ENCODE measurements at places on chromosomes 4 and X.

DNA sequence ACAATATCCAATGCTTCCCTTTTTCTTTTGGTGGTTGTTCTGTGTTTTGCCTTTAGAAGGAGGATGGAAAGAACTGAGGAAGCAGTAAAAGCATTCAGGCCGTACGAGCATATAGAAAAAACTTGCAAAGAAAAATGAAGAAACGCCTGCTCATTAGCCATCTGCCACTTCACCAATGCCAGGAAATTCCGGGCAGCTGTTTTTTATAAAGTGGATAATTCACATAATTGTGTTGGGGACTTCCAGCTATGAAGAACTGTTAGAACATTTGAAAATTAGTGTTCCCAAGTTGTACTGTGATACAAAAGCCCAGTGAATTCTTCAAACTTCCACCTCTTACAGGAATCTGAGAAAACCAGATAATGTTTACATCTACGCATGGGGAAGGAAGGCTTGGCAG, 11.7 kb downstream of the RELL1 start:
- DNase-seq = peak; percentile 34

GRCh38 chrX:136694431-136695087, 46.6 kb downstream of the CD40LG start:
- DNase-seq = peak; percentile 30

GRCh38 chrX:20571611-20572010, 304.9 kb upstream of the RPS6KA3 start:
- no peak for DNase-seq

GRCh38 chr4:66577922-66578321, 907.6 kb upstream of the EPHA5 start:
- no peak for DNase-seq

DNA sequence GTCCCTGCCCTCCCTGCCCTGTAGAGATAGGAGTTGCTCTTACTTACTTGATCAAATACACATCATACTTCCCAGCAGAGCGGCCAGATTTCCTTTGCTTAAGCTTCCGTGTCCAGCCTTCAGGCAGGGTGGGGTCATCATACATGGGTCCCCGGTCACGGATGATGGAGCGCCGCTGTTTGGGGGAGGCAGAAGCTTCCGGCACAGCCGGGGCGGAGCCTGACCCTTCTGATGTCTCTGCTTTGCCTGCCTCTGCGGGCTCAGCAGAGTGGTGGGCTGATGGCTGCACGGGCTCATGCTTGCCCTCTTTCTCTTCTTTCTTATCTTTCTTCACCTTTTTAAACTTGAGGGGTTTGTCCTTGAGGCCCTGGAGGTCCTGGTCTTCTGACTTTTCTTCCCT, 12.5 kb upstream of the IRAK1 start:
- no peak for DNase-seq

GRCh38 chr4:117700111-117700892, 334.0 kb upstream of the NDST3 start:
- DNase-seq = no peak

DNA sequence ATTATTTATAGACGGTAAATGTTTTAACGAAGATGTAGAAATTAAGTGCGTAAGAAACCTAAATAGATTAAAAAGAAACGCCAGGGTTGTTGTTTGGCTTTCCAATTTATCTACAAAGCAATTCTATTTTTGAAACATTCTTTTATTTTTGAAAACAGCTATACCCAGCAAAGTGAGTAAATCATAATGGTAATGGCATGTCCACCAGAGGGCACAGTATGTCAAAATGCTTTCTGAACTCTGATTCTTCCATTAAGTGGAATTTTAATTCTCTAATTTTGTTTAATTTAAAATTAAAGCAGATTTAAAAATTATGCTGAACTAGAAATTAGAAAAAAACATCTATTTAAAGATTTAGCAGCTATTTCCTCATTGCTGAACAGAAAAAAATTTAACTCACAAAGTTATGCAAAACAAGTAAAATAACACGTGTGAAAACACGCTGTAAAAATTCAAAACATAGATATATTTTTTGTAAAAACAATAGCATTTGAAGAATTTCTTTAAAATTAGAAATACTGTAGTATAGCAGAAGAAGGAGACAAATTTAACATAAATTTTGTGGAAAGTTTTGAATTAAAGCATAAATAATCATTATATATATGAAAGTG, 26.5 kb downstream of the RASSF6 start:
- peak; percentile 32 for DNase-seq

DNA sequence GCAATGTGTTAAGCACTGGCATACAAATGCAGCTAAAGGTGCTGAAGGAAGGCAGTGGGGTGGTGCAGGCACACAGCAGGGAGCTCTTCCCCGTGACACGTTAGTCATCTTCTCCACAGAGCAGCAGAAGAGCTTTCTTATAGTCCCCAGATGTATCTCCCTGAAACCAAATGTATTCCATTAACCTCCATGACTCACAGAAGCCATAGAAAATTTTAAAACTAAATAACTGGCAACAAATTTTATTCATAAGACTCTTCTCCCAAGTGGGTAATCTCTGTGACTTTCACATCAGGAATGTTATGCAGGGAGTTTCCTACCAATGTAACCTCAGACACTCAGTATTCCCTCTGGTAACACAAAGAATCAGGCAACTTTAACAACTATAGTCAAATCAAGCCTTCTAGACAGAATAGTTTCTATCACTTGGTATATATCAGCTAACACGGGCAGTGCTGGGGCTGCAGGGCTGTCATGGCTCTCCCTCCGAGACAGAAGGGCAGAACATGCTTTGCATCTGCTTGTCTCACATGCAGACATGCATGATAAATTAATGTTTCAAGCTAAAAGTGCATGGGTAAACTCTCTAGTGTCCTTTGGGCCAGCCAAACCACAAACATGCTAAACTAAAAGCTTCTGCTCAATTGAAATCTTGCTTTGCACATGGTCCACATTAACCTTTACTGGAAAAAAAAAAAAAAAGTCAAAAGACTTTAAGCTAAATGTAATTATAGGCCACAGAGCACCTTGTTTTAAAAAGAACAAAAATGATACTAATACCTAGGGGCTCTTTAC, 28.2 kb downstream of the ANXA5 start:
- no peak for DNase-seq

DNA sequence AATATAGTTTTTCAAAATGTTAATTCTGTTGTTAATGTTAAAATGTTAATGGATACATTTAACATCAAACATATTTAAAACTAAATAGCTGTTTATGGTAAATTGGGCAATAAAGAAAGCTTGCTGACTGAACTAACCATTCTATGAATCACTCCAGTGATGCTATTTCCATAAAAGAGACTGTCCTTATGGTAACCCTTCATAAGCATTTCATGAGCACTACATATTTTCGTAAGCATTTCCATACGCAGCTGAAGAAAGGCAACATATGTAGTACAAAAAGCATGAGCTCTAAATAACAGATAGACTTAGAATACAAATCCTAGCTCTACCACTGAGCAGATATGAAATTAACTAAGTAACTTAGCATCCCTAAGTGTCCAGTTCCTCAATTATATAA, 188.9 kb downstream of the COL25A1 start:
- no peak for DNase-seq

- no peak for DNase-seq
These were observed 13.7 kb upstream of the GRXCR1 start for GRCh38 chr4:42878863-42879262.

GRCh38 chr4:37463033-37463856, 218.7 kb downstream of the NWD2 start:
- DNase-seq = no peak

GRCh38 chr4:181656748-181657147, 586.5 kb upstream of the TENM3 start:
- DNase-seq = no peak

- DNase-seq = no peak
These were observed 135.1 kb downstream of the RAPGEF2 start for GRCh38 chr4:159237975-159238374.

DNA sequence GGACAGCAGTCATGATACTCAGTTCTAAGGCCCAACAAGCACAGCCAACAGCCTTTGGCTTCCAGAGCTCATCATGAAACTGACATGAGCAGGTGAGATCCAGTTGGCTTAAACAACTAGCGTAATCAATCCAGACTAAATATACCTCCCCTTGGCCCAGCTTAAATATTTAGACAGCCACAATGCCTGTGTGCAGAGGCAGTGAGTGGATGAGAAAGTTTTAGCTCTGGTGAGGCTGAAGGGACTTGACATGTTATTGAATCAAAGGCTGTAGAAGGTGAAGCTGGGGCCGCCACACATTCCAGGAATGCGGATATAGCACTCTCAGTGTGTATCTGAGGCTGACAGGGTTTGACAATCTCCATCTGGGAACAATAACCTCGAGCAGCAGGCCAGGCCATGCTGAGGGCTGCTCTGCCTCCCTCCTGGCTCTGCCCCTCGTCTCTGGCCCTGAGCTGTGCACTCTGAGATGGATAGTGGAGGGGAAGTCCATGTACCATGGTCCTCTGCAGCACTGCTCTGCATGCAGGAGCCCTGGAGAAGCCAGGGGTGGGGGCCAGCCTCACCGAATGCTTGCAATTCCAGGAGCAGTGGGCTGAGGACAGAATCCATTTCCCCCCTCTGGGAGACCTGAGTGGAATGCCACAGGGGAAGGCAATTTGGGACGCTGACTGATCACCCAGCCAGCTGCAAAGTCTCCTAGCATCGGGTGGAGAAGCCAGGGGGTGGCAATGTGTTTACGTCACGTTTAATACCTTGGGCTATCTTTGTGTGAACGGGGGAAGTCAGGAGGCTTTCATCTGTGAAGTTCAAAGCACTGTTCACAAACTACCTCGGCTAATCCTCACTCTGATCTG, 37.3 kb upstream of the RASL11B start:
- no peak for DNase-seq

GRCh38 chr4:109559625-109559982, 442 bp upstream of the MCUB start:
- peak; percentile 55 for DNase-seq

- no peak for DNase-seq
These were observed 200.7 kb upstream of the IL15 start for GRCh38 chr4:141435446-141436225.

- DNase-seq = no peak
These were observed 41.4 kb downstream of the ARHGEF9 start for GRCh38 chrX:63743596-63743995.

GRCh38 chrX:21781525-21781924, 23.6 kb upstream of the SMPX start:
- no peak for DNase-seq

DNA sequence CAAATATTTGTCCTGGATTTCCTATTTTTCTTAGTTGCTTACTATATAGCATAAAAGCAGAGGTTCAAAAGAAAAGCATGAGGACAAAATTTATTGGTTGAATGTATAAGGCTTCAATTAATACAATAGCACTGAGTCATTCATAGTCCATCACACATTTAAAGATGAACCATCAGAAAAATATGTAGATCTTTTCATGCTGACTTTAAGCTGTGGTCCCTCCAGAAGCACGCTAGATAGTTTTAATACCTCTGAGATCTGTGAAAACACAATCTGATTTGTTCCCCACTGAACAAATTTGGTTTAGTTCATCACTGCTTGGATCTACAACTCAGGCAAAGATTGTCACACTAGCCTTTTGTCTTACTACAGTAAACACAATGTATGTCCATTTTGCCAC, 377.2 kb upstream of the ANXA10 start:
- no peak for DNase-seq

DNA sequence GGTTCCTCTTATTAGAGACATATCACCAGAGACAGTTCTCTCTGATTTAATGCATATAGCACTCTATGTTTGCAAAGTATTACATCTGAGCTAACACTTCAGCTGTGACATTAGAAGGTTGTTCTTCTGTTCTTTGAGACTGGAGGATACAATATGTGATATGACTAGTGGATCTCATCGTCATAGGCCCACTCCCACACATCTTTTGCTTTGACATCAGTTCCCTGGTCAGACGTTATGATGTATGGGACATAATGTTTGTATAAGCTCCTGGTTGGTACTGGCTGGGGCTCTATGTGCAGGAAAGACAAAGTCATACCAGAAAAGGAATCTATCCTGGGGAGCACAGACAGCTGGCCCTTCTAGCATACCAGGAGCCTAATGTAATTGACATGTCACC, 57.7 kb upstream of the MAML3 start:
- no peak for DNase-seq

DNA sequence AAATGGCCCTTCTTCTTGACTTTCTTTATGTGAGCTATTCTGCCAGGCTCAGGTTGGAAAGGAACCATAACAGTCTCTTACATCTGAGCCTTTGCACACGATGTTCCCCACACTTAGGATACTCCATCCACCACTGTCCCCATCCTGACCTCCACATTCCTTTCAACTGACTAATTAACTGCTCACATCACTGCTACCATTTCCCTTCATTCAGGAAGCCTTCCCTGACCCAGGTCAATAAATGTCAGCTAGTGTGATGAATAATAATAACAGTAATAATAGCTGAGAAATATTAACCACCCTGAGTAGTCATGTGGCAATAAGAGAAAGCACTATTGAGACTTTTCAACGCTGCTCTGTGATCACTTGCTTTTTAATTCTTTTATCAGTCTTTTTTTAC, 291.7 kb downstream of the KCNIP4 start:
- peak; percentile 79 for DNase-seq

- no peak for DNase-seq
These were observed 67.2 kb downstream of the TMPRSS11F start for GRCh38 chr4:68062501-68062900.

GRCh38 chrX:48794340-48794910, 7.4 kb upstream of the HDAC6 start:
- no peak for DNase-seq

DNA sequence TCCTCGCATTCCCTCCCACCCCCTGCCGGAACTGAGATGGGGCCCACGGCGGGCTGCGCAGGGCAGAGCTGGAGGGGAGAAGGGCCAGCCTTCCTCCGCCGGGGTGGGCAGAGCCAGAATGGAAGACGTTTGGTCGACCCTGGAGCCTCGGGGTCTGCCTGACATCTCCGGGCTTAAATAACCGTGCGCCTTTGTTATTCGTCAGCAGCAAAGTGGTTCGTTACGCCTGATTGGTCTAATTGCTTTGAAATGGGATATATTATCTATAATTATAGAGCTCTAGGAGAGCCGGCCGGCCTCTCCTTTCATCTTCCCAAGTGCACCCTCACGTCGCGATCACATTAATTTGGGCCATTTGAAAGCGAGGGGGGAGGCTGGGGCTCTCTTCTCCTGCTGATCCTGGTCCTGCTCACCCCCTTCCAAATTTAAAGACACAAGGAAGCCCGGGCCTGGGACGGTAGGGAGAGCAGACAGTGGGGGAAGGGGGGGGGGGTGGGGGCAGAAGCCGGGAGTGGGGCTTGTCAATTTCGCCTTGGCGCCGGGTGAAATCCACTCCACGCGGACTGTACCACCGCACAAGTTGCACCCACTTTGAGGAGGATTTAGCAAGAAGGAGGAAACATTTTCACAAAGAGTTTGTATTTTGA, 4.7 kb upstream of the MSX1 start:
- DNase-seq = no peak

- DNase-seq = no peak
These were observed 201.2 kb upstream of the NWD2 start for GRCh38 chr4:37043342-37043741.

DNA sequence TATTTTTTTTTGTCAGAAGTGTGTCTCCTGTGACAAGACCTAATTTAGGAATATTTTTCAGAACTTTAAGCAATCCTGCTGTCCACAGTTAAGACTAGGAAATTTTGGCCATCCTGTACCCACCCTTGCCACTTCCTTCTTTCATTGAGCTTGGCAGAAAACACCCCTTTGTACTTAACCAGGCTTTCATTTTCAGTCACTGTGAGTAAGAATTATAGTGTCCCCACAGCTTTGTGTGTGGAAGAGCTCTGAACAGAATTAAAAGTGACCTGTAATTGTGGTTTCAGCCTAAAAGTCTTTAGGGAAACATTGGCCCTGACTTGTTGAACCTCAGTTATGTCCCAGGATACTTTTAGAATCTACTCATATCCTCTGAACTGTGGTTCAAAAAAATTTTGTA, 153.7 kb upstream of the BMP3 start:
- DNase-seq = no peak

GRCh38 chrX:106626789-106627188, 15.0 kb downstream of the RADX start:
- DNase-seq = no peak
